Omental fat pad (tissue), 4 donors: ENCODE measurements at places on chromosomes 6 and 20.

- no peak for DNase-seq
These were observed 292.7 kb downstream of the ESR1 start for GRCh38 chr6:152100183-152100618.

GRCh38 chr6:150959166-150959565 is 93.7 kb downstream of the MTHFD1L start:
- DNase-seq: no peak

DNA sequence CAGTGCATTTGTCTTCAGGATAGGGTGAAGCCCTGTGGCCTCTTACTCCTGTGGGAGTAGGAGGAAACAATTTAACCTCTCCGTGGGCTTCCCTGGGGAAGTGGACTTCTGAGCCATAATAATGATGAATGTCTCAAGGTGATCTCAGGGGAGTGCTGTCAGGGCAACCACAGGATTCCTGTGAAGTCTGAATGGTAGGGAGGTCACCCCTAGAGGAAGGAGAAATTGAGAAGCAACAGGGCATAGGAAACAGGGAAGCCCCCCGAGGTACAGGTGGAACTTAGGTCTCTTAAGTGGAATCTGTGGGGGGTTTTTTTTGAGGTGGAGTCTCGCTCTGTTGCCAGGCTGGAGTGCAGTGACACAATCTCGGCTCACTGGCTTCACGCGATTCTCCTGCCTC is 26.9 kb downstream of the STK35 start:
- no peak for DNase-seq

GRCh38 chr6:113050010-113050858 is 703.1 kb downstream of the RFPL4B start:
- DNase-seq: no peak

- no peak for DNase-seq
These were observed 120.1 kb downstream of the JPH2 start for GRCh38 chr20:44066645-44067606.

GRCh38 chr6:29107758-29108157 is at the start of gene OR2J3:
TSS of gene OR2J3 (plus strand) at chr6:29108058. CDS start at chr6:29111891, 3,833 bp downstream.
- DNase-seq: no peak
